ENCODE measurements at places on chromosomes 3 and 15.

DNA sequence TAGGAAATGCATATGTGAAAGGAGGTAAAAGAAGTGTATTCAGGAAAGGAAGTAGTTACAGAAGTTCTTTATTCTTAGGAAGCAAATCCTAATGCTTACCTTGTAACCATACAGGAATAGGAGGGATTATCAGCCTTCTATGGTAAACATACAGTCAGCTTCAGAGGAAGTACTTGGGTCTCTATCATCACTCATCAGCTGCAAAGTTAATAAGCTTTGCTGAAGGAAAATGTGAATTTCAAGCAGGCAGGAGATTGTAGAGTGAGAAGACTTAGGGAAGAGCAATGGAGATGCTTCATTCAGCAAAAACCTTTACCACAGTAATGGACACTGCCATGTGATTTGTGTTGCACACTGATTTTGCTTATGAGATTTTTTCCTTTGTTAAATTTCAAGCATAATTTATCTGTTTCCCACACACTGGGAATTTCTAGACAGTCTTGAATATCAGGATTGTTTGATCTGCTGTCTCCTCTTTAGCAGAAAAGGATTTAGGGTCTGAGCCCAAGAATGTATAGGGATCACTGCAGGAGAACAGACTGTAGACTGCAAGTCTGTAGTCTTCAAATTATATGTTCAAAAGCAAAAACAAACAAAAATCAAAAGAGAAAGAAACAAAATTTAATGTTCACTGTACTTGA, 150.8 kb downstream of the ZNF609 start:
- DNase-seq = no peak

- no peak for DNase-seq
Measured at GRCh38 chr3:65831733-65832425, 206.8 kb downstream of the MAGI1 start.

DNA sequence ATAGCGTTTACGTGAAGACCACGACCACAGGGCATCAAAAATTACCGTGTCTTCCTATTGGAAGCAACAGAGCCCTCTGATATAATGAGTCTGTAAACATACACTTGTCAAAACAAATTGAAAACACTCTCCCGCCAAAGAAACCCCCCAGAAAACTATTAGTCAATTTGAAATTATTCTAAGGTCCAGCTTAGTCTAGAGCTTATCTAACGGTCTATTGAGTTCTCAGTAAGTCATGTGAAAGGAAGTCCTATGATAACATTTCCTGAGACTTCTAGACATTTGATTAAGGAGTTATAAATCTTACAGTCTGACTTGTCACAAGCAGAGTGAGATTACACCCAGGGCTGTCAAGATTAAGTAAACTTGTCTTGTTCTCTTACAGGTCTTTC, 356.3 kb downstream of the FOXP1 start:
- no peak for DNase-seq

DNA sequence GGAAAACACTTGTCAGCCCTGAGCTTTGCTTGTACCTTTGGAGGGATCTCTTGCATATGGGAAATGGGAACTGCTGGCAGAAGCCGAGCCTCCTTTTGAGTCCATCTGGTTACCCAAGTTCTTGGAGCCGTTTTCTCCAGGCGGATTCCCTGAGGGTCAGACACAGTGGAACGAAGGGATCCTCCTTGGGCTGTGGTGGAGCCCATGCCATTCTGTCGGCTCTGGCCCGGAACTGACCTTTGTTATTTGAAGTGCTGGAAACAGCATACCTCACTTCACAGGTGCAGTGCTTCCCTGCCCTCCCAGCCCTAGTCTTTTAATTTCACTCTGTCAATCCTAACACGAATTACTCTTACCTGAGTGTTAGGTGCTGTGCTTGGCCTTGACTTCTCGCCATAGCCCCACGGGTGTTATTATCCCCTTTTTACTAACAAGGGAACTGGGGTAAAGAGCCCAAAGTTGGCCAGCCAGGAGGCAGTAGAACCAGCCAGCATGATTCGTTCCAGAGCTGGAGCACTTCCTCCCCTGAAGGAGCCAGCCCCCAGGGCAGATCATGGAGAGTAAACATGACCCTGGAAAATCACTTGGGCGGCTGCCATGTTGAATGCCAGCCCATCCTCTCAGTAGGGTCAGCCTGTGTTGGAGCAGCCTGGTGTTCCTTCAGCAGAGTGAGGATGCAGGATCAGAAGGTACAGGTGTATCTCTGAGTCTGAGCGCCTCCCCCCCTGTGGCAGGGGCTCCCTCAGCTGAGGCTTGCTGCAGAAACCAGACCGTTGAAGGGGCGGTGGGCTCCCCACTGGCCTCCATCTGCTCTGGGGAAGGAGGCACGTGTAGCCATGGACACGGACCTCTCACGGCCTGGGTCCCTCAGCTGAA, 143.2 kb downstream of the DNAJB8 start:
- DNase-seq = no peak

- DNase-seq = no peak
Measured at GRCh38 chr15:72825829-72826228, 42.3 kb upstream of the ADPGK start.

DNA sequence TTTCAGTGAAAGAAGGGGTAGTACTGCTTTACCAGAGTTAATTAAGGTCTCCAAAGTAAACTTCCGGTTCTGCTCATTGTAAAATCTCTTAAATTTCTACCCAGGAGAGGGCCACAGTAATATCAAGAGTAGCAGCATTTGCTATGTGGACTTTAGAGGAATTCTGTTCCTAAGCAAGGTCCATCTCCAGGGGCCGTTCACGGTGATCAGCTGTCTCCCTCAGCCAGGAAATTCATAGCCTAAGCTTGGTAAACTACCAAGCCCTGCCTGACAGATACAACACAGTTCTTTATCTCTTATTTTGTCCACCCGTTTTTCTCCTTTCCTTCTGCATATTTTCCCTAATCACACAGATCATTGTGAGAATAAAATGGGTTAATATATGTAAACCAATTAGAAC, 2.3 kb downstream of the DUT start:
- DNase-seq = no peak

DNA sequence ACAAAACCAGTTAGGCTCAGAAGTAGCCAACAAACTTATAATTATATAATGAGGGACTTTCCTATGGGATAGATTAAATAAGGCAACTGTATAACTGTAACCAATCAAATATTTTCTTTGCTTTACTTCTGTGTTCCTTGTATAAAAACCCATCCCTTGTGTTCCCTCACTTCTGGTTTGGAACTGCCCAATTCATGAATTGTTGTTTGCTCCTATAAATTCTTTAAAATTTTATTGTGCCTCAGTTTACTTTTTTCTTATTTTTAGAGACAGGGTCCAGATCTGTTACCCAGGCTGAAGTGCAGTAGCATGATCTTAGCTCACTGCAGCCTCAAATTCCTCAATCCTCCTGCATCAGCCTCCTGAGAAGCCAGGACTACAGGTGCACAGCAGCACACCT, 155.7 kb downstream of the SMAD6 start:
- DNase-seq = no peak

GRCh38 chr15:92818651-92819277, 81.4 kb upstream of the CHD2 start:
- DNase-seq = no peak

- DNase-seq = no peak
Measured at GRCh38 chr3:72088486-72089025, 303.6 kb upstream of the PROK2 start.

GRCh38 chr15:65101411-65101890, 13.5 kb downstream of the UBAP1L start:
- no peak for DNase-seq

DNA sequence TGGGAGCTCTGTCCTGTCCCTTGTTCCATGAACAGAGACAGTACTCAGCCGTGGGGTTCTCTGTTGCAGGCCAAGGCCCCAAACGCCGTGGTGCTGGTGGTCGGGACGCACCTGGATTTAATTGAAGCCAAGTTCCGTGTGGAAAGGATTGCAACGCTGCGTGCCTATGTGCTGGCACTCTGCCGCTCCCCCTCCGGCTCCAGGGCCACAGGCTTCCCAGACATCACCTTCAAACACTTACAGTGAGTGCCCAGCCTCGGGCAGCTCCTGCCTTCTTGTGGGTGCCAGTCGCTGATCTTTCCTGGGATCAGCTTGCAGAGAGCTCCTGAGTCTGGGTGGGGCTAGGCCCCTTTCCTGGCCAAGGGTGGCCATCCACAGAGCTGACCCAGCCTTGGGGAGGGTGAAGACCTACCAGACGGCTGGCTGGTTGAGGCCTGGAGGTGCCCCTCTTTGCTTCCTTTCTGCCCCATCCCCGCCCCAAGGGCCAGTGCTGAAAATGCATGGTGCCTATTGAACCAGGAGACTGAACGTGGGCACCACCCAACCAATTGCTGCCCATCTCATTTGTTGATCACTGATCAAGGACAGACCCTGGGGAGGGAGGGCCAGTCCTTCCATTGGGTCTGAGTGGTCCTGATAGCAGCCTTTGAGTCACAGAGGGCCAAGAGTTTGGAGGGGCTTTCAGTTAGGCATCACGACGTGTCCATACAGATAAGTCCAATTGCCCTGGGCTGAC, 106.9 kb downstream of the LRRK1 start:
- no peak for DNase-seq

GRCh38 chr15:57158589-57158988, 217.7 kb upstream of the CGNL1 start:
- DNase-seq = no peak

DNA sequence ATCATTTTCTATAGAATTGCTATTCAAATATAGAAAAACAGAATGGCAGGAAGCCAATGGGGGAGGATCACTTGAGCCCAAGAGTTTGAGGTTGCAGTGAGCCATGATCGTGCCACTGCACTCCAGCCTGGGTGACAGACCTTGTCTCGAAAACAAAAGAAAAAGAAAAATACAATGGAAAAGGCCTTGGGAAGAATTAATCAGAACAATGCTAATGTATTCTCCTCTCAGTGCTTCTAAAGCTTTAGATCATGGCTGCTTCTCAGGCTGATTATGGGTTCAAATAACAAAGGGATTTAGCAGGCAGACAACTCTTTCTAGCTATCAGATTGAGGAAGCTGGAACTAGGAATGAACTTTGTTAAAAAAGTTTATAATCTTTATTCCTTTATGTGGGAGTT, 115.8 kb downstream of the PDCD6IP start:
- no peak for DNase-seq

- no peak for DNase-seq
Measured at GRCh38 chr15:91909574-91909973, 56.1 kb downstream of the SLCO3A1 start.

DNA sequence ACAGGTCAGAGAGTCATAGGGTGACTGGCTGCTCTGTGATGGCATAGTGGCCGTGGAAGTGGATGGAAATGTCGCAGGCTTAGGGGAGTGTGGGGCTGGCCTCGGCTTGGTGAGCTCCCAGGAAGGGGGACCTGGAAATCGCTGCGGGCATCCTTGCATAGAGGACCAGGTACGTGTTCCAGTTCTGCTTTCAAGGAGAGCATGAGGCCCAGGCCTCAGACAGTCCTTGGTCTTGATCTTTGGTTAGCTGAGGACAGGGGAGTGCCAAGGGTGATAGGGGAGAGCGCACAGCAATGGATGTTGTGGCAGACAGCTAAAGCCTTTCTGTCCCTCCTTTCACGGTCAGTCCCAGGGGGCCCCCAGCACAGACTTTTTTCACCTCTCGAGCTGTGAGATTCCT, 110.5 kb downstream of the SNRPN start:
- DNase-seq = no peak

DNA sequence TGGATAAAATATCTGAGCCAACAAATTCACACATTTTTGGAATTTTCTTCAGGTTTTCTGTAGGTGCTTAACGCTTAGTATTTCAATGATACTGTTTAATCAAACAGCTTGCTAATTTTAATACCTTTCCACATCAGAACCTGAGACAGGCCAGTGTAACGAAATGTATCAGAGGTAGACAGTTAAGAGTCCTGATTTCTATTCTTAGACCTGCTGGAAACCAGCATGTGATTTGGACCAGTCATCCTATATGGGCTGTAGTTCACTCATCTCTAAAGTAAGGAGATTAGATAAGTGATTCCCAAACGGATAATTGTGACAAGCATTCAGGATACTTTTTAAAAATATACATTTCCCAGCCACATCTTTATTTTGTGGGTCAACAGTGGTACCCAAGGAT, 18.4 kb downstream of the ARL6IP5 start:
- DNase-seq = no peak

DNA sequence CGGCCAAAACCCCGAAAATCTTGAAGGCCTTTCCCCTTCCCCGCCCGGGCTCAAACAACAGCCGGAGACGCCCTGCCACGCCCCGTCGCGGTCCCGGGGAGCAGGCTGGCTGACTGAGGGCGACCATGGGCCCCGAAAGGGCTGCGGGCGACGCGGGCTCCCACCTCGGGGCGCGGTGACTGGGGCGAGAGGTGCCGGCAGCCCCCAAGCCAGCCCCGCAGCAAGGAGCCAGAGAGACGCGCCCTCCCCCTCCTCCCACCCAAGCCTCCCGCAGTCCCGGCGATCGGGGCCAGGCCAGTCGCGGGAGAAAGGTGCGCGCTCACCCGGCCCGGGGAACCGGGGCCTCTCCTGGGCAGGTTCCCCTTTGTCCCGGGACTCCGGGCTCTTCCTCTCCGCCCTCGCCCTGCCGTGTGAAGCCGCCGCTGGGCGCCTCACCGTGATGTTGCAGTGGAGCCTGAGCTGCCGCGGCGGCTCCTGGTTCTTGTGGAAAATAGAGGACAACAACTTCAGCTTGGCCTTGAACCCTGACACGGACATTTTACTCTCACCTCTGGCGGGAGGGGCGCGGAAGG, 30.6 kb upstream of the ZSCAN2 start:
- DNase-seq = peak; percentile 37

GRCh38 chr15:54722342-54722986, 474.3 kb downstream of the RSL24D1 start:
- DNase-seq = no peak

- no peak for DNase-seq
Measured at GRCh38 chr15:29711531-29711930, 110.7 kb downstream of the TJP1 start.

- no peak for DNase-seq
Measured at GRCh38 chr3:79653266-79653830, 114.5 kb downstream of the ROBO1 start.

GRCh38 chr3:5264896-5265770, 77.6 kb downstream of the EDEM1 start:
- no peak for DNase-seq

GRCh38 chr3:158532099-158532734, 38.8 kb upstream of the MLF1 start:
- DNase-seq = no peak

GRCh38 chr3:115784739-115785536, 161.6 kb downstream of the GAP43 start:
- no peak for DNase-seq

GRCh38 chr3:64616953-64617352, 70.8 kb downstream of the ADAMTS9 start:
- DNase-seq = no peak

- no peak for DNase-seq
Measured at GRCh38 chr3:119279101-119279554, 15.1 kb upstream of the ARHGAP31 start.
